Stimulated activated CD8-positive, alpha-beta memory T cell treated with anti-CD3 and anti-CD28 coated beads, Interleukin-4, amount 100 ng/mL, for 1 hour (primary cell): ENCODE measurements at places on chromosomes 12 and 14.

DNA sequence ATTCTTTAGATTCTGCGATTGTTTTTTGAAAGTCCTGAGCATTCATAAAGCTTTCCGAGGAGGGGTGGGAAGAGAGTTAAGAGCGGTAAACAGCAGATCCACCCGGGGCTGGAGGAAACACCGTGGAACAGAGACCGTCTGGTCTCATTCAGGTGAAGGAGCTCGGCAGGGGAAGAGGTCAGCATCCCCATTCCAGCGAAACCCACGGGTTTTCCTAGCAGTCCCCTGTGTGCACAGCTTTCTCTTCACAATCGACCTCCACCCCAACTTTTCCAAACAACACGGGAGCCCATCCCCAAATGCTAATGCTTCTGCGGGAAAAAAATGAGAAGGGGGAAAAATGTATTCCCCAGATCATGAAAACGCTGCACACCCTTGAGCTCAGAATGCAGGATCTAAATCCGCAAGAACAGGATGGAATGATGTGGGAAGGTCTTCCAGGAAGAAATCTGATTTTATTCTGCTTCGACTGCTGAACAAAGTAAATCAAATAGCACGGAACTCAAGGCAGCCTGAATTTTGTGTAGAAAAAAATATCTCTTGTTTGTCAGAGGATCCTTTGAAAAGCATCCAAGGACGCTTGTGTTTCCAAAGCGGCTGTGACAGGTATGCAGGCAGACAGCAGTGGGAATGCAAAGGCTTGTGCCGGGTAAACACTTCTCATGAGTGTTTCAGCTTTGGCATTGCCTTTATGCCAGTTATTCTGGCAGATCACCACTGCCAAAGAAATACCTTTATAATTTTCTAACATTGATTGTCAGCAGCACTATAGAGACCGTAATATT is 128.8 kb downstream of the NDUFA12 start:
- DNase-seq: no peak

GRCh38 chr12:111446631-111447570 is 41.2 kb downstream of the SH2B3 start:
- DNase-seq: no peak

- DNase-seq: no peak
Measured at GRCh38 chr12:45204757-45205156, 11.1 kb upstream of the ANO6 start.

- DNase-seq: no peak
Measured at GRCh38 chr14:91291786-91292405, 47.4 kb upstream of the GPR68 start.

DNA sequence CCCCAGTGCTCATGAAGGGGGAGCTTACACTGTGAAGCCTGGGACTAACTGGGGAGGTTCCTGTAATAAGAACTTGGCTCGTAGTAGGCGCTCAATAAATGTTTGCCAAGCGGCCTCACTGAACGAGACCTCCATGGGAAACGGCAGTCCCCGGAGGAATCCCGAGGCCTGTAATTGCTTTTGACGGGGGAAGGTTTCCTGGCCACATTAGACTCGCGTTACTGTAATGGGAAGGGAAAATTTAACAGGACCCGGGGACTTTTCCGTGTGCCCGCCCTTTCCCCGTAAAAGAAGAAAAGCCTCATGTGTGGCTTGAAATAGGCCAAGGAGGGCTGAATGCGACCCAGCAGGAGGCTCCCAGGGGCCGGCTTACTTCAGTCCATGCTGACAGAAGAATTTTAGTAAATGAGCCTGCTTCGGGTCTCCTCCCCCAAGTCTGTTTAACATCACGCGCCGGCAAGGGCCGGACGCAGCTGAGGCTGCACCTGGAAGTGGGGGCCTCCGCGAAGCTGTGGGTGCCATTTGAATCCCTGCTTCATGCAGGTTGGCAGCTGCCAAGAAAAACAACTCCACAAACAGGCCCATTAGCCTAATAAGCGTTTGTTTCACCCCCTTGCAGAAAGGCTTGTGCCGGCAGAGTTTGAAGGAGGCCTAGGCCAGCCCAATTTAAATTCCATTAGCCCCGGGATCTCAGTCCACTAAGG is 39.8 kb upstream of the PWP1 start:
- no peak for DNase-seq

DNA sequence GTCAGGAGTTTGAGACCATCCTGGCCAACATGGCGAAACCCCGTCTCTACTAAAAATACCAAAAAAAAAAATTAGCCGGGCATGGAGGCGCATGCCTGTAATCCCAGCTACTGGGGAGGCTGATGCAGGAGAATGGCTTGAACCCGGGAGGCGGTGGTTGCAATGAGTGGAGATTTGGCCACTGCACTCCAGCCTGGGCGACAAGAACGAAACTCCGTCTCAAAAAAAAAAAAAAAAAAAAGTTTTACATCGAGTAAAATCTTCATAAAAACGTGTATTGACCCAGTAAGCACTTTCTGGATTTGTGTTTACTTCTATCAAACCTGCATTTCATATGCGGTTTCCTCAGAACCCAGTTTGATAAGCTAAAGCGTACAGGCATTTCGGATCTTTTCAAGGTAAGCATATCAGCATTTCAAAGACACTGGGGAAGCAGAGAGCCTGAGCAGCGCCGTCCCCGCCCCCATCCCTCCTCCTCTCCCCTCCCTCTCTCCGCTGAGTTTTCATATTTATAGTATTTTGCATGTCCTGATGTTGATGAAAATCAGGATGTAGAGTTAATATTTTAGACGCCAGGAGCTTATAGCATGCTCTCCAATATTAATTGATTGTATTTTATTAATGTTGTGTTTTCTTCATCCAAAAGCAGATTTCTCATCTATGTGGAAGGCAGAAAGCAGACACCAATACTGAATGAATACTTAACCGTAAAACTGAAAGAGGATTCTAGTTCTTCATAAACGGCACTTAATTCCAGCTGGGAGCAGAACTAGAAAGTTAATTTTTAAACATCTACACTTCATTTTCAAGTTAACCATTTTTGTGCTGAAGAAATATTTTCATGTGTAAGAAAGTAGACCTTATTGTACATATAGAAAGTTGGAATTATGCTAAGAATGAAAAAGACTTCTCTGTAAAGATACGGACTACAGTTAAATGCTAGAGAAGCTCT is 9.2 kb upstream of the HIP1R start:
- DNase-seq: no peak

- no peak for DNase-seq
Measured at GRCh38 chr14:76457841-76458240, 81.9 kb downstream of the ESRRB start.

GRCh38 chr12:95191060-95191696 is 26.1 kb downstream of the FGD6 start:
- DNase-seq: no peak

DNA sequence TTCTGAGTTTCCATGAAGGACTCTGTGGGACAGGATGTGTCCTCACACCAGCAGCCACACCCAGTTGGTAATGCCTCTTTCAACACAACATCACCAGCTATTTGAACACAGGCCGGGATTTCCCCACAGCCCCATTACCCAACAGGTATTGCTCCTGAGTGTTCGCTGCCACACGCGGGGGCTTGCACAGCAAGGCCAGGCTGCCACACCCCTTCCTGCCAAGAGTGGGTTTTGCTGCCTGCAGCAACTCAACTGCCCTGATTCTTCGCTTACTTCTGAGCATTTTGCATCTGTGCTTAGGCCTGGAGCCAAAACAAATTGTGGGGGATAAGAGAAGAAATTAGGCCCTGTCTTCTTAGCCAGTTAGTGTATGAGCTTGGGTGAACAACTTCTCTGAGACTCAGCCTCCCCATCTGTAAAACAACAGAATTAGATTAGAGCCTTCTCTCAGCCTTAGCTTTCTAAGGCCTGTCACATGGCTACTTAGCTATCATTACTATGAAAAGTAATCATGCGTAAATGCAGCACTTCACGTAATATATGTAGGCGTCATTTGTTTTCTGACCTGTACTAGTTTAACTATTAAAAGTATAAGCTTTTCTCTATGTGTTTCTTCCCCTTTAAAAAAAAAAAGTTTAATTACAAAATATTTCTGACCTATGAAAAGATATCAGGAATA is 20.0 kb downstream of the CKAP4 start:
- no peak for DNase-seq

GRCh38 chr14:76497550-76498462 is 121.9 kb downstream of the ESRRB start:
- DNase-seq: no peak

DNA sequence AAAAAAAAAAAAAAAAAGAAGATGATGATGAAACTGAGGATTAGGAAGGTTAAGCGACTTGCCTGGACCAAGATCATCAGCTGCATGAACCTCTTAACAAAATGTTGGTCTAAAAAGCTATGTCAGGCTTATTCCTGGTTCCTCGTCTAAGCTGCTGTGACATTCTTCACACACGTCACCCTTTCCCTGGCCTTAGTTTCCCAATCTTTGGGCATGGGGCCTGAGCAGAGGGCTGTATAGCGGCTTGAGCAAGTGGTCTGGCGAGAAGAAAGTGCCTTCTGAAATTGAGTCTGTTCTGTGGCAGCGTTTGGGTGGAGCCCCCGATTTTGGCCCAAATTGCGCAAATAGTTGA is 58.7 kb upstream of the CCND2 start:
- no peak for DNase-seq

- DNase-seq: no peak
Measured at GRCh38 chr14:29955087-29955486, 27.4 kb upstream of the PRKD1 start.

DNA sequence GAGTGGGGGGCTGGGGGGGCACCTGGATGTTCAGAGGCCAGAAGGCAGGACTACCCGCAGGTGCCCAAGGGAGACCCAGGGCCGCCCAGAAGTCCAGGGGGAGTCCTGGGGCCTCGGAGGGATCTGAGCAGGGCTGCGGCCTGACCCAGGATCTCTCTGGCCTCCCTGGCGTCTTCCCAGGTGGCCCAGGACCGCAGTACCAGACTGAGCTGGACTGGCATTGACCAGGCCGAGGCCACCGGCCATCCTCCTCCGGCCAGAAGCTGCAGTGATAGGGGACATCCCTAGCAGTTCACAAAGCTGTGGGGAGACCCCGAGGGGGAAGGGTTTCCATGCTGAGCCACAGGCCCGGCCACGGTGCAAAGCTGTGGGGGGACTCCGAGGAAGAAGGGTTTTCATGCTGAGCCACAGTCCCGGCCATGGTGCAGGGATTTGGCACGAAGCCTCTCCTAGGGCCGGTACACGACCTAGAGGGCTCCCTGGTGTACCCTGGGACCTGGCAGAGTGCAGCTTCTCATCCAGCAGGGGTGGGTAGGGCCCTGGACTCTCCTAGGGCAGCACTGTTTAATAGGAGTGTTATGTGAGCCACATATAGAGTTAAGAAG is 24.4 kb downstream of the FBRSL1 start:
- no peak for DNase-seq

GRCh38 chr12:46472893-46473633 is 100.5 kb upstream of the SLC38A2 start:
- DNase-seq: no peak

GRCh38 chr14:102602421-102603292 is 10.2 kb downstream of the RCOR1 start:
- no peak for DNase-seq

DNA sequence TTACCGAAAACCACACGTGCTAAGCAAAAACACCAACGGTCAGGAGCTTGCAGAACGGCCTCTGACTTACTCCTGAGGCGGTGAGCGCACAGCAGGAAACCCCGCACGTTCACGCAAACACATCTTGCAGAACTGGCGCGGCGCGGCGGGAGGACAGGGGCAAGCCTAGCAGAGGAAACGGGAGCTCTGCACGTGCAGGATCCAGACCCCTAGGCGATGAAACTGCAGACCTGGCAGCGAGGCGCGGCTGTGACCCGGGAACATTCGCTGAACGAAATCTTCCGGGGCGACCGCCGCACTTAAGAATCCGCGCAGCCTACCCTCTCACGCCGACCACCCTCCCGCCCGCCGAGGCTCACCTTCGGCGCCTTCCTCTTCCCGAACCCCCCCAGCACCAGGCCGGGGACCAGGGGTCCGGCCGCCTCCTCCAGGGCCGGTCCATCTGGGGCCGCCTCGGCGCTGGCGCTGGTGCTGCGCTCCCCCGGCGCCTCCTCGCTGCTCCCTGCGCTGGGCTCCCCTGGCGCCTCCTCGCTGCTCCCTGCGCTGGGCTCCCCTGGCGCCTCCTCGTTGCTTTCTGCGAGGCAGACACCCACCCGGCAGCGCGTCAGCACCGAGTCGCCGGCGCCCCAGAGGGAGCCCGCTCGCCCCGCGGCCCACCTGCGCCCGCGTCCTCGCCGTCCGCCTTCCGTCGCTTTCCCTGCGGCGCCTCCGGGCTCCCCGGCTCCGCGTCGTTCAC is 615 bp downstream of the DDX51 start:
- DNase-seq: no peak

GRCh38 chr14:102916347-102917055 is 6.0 kb upstream of the AMN start:
- no peak for DNase-seq

GRCh38 chr12:64674367-64674922 is 64.2 kb downstream of the RASSF3 start:
- DNase-seq: no peak

GRCh38 chr14:105093038-105093430 is 27.8 kb upstream of the GPR132 start:
- no peak for DNase-seq

DNA sequence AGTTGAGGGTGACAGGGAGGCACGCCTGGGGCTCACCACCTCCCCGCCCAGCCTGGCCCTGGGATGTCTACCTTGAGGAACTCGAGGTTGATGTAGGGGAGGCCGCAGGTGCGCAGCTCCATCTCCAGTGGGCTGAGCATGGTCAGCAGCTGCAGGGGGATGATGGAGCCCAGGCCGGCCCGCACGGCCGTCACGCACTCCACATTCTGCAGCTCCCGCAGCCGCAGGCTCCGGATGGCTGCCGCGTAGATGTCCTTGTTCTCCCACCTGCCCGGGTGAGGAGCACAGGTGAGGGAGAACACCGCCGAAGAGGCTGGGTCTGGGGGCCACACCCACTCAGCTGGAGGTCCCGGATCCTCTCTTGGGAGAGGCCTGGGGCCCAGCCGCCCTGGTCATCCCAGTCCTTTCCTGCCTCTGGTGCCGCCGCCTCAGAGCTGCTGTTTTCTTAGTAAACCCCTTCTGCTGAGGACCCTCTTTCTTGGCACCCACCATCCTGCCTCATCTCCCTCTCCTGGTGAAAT is 38.2 kb downstream of the TRAFD1 start:
- no peak for DNase-seq

GRCh38 chr14:42944284-42944683 is 1337.6 kb downstream of the LRFN5 start:
- DNase-seq: no peak

DNA sequence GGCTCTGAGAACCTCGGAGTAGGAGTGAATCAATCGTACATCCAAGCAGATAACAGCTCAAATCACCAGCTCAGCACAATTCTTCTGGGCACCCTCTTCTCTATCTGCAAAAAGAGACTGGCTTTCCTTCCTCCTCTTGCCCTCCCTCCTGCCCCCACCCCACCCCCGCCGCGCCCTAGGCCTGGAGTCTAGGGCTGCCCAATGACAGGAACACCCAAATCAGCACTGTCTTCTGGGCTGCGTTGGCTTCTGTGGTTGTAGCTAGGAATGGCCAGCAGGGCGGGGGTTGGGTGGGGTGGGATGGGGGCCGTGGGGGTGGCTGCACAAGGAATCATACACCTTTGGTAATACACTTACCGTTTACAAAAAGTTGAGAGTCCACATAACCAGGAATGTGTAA is 28.0 kb upstream of the TMCC3 start:
- no peak for DNase-seq

GRCh38 chr12:110501399-110501751 is 536 bp downstream of the VPS29 start:
- DNase-seq: no peak

GRCh38 chr12:20483776-20484175 is 115.4 kb downstream of the PDE3A start:
- no peak for DNase-seq
